Activated gamma-delta T cell treated with Interleukin-2 at 50 U/mL for 16 hours (primary cell): ENCODE measurements at places on chromosomes 4 and X.
A peak's percentile ranks its signal among the peaks of the same experiment; 100 is the strongest.

DNA sequence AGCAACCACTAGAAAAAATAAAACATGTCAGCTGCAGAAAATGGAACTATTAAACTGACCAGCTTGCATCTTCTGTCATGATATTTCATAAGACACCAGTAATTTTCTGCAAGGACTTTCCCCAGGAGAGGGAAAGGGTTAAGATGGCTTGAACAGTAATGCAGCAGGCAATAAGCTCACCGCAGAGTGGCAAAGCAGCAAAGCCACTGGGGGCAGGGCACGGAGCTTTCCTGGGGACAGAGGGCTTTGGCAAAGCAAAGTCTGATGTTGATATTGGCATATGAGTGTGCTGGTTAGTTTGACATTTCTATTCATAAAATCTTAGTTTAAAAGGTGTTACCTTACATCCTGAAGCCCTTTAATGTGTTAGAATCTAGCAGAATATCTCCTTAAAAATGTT is 55.1 kb upstream of the NAP1L5 start:
- no peak for DNase-seq

DNA sequence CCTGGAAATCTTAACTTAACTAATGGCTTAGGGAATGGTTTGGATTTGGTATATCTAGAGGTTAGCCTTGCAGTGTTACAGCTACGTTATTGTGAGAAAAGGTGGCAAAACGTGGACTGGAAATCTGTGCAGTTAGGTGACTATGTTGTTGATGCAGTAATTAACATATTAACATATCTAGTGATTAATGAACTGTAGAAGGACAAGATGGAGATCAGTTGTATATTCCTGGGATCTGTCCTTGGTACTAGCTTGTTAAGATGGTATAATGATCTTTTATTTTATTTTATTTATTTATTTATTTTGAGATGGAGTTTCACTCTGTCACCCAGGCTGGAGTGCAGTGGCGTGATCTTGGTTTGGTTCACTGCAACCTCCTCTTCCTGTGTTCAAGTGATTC is 36.9 kb downstream of the GPAT3 start:
- no peak for DNase-seq

GRCh38 chr4:78592088-78592783 is 40.7 kb downstream of the ANXA3 start:
- no peak for DNase-seq

DNA sequence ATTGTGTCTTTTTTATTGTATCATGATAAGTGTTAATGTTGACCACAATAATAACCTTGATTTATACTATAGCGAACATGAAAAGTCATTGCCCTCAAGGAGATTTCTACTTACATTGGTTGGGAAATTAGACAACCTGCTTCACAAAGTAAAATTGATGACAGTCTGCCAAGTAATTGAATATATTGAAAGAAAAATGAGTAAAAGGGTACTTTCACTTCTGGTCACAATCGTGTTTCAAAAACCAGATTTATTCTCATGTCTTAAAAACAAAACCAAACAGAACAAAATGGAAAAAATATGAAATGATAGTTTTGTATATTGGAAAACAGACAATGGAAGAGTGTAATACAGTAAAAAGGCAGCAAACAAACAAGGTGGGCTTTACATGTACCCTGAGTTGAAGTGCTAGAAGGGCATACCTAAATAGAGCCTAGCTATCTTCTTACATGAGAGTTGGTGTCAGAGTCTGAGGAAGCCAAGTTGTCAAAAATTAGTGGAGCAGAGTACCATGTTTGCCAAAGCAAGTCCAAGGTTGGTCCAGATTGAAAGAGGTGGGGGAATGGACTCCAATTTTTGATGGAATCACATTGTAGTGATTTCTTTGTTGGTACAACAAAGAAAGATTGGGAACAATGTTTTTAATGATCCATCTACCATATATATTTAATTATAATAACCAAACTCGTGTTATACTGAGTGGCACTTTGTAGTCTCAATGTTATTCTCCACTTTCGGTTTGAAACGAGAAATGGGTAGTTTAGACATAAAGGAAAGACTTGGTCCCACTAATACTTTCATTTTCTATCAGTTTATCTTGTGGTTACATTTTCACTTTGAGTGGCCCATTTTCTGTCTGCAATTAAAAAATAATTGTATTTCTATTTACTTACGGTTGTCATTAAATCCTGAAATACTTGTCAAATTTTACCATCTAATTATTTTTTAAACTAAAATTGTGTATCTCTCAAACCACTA is 775.6 kb downstream of the STIM2 start:
- DNase-seq, result no peak

GRCh38 chr4:47425628-47426027 is 37.9 kb downstream of the COMMD8 start:
- no peak for DNase-seq

GRCh38 chr4:25970691-25971432 is 56.8 kb downstream of the SMIM20 start:
- DNase-seq, result no peak

DNA sequence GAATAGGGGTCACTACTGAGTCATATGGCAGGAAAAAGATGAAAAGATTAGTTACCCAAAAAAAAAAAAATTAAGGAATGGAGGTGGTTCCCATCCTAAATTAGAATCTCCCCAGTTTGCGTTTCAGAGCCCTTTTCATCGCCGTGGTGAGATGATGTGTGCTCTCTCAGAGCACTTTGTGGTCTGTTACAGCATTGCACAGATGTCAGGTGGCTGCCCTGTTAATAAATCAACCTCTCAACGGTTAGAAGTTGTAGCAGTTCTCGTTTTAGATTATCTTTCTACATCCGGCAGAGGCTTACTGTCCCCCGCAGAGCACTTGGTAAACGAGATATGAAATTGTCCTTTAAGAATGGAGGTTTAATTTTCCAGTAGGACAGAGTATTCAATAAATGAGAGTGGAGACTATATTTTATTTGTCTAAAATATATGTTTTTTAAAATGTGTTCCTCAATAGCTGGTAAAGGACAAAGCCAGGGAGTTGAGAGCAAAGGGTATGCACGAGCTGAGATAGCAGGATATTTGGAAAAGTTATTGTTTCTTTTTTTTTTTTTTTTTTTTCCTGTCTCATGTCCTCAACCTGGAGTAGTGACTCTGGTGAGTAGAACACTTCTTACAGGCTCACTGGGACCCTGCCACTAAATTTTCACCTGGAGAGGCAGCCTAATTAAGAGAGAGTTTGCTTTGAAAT is 26.9 kb downstream of the AFF1 start:
- DNase-seq, result peak; percentile 8

- DNase-seq, result no peak
Observed at GRCh38 chr4:74534121-74534520, 89.2 kb downstream of the AREG start.
